ENCODE measurements at places on chromosomes 12 and 14. TPM values are rescaled to one million over a fixed set of nuclear protein-coding genes. Genes with fewer than 3 reads are reported as not detected.
A peak's percentile ranks its signal among the peaks of the same experiment; 100 is the strongest.

TESPA1 gene
- 24.1 TPM for total RNA-seq

NRIP2 gene
- total RNA-seq, result not detected

IL22 gene
- not detected for total RNA-seq

DNA sequence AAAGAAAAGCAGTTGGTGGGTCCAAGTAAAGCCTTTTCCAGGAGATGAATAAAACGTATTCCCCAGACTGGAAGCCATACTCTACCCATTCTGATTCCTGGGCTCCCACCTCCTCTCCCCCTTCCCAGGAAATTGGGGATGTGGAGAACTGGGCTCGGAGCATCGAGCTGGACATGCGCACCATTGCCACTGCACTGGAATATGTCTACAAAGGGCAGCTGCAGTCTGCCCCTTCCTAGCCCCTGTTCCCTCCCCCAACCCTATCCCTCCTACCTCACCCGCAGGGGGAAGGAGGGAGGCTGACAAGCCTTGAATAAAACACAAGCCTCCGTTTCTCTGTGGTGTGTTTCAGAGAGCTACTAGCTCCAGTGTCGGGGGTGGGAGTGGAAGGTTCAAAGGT lies 822 bp upstream of the RDH5 start:
- no peak for DNase-seq

DNA sequence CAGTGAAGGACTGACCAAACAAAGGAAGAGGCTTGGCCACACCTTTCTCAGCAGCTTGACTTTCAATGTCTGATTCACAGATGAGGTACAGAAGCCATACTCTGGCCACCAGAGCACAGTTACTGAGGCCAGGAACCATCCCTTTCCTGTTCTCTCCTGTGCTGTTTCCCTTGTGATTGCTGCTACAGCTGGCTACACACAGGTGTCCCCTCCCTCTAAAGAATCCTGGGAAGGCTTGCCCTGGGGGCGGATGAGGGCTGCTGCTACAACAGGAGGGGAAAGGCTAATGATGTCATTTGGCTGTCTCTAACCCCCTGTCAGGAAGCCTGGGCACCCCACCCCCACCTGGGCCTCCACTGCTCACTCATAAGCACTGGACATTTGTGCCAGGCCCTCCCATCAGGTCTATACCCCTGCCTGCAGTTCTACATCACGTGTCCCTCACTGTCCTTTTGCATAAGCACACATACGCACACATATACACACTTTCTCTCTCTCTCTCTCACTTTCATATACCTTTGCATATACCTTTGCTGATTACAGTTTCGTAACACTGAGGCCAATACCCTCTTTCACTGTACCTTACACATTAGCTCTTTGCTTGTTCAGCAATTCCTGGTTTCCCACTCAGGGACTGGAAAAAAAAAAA lies 41.4 kb downstream of the PRPF40B start:
- DNase-seq, result peak; percentile 24

- no peak for DNase-seq
Observed at GRCh38 chr12:54431911-54432814, 13.1 kb upstream of the ITGA5 start.

DNA sequence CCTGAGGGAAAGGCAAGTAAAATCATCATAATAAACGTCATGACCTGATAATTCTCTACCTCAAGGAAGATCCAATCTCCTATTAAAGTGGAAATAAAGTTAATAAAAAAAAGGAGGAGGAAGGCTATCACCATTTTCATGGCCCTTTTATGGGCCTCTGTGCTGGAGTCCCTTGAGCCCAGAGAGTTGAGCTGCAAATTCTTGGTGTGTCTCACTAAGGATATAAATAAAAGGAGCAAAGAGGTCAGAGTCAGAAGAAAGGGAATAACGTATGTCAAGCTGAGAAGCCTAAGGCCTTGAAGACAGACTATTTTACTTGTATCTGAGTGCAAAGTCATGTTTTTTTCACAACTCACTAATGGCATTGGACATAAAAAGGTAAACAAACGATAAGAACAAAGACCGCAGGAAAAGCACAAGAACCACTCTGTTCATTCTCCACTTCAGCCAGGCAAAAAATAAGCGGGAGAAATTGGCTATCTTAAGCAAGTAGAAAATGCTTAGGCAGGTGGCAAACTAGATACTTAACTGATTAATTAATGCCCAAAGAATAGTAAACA lies 12.0 kb upstream of the SMIM10L1 start:
- no peak for DNase-seq

GRCh38 chr12:48009471-48009870 lies 5.2 kb upstream of the COL2A1 start:
- no peak for DNase-seq

GRCh38 chr14:29168149-29168548 lies 401.6 kb downstream of the FOXG1 start:
- DNase-seq, result no peak

GRCh38 chr14:90599339-90599738 lies 202.5 kb downstream of the CALM1 start:
- DNase-seq, result no peak

- no peak for DNase-seq
Observed at GRCh38 chr12:11786638-11787365, 137.3 kb downstream of the ETV6 start.

DNA sequence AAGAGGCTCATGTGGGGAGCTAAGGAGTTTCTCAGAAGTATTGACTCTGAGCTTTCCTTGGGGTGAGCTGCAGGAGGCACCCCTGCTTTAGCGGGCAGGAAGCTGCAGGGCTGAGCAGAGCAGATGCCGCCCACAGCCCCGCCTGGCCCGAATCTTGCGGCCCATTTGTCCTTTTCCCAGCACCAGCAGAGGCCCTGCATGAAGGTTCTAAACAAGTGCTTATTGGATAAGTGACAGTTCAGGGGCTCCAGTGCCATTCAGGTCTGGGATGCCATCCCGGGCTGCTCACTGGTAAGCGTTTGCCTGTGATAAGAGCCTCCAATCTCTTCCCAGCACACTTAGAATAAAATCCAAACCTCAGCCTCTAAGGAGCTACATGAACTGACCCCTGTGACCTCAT lies 11.4 kb downstream of the RILPL1 start:
- no peak for DNase-seq

DNA sequence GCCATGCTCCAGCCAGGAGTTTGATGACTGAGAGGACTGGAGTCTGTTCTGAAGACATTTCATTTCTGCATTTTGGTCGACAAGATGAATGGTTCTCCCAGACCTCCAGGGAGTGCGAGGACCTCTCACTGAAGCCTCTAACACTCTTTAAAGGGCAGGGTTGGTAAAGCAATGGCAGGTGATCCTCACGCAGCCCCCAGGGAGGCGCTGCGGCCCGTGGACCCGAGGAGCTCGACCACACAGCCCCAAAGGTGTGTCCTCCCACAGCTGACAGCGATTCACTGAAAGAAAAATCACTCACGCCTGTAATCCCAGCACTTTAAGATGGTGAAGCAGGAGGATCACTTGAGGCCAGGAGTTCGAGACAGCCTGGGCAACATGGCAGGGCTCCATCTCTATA lies 183.8 kb upstream of the SFSWAP start:
- DNase-seq, result no peak

- DNase-seq, result no peak
Observed at GRCh38 chr12:48054955-48055821, 50.7 kb downstream of the SENP1 start.

DNA sequence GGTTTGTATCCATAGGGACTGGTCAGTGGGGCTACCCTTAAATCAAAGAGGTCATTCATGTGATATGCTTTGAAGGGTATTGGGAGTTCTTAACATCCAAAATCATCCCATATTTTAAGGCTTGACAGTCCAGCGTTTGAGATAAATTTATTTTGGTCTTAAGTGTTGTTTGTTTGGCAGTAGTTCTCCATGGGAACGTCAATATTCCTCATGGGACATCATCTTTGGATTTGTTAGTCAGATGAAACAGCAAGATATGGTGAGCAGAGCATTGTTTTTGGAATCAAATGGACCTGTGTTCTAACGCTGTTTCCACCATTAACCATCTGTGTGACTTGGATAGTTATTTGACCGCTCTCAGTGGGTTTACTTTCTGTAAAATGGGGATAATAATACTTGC lies 45.9 kb upstream of the GSG1 start:
- DNase-seq, result no peak

- DNase-seq, result no peak
Observed at GRCh38 chr14:38039496-38039895, 168.2 kb upstream of the SSTR1 start.

GRCh38 chr12:108040947-108041346 lies 88.1 kb upstream of the WSCD2 start:
- DNase-seq, result no peak

Measured in OCI-LY7 (cell line).